ENCODE measurements at places on chromosomes 1 and 21. TPM values are rescaled to one million over a fixed set of nuclear protein-coding genes. Genes with fewer than 3 reads are reported as not detected.

- H3K27ac ChIP-seq = no peak overlapping the region
- peaks cover 24% of the 10 kb centered on the region for H3K4me1 ChIP-seq
- no peak for DNase-seq
- peaks cover 16% of the 10 kb centered on the region for H3K27me3 ChIP-seq
- H3K4me3 ChIP-seq = no peak overlapping the region
Measured at GRCh38 chr1:63909526-63909925, 135.7 kb downstream of the ROR1 start.

GRCh38 chr1:228006786-228007048 lies at the start of gene WNT3A:
WNT3A (plus strand) TSS chr1:228006998; CDS start chr1:228007129, 131 bp downstream.
- H3K4me3 ChIP-seq = no peak within 1 kb of the TSS
- peaks cover 48% of the 10 kb centered on the region for H3K27me3 ChIP-seq
- H3K36me3 ChIP-seq = no peaks in the 10 kb centered on the region

- no peak for DNase-seq
- H3K36me3 ChIP-seq = no peaks in the 10 kb centered on the region
- peaks cover 9% of the 10 kb centered on the region for H3K4me1 ChIP-seq
- H3K4me3 ChIP-seq = no peak overlapping the region
- H3K27ac ChIP-seq = no peak overlapping the region
Measured at GRCh38 chr1:207988326-207989165, 77.6 kb upstream of the CD34 start.

- H3K36me3 ChIP-seq = no peaks in the 10 kb centered on the region
- no peaks in the 10 kb centered on the region for H3K27me3 ChIP-seq
- H3K4me1 ChIP-seq = no peaks in the 10 kb centered on the region
- DNase-seq = no peak
- H3K27ac ChIP-seq = no peak overlapping the region
Measured at GRCh38 chr1:221648201-221648600, 93.7 kb downstream of the DUSP10 start.

DNA sequence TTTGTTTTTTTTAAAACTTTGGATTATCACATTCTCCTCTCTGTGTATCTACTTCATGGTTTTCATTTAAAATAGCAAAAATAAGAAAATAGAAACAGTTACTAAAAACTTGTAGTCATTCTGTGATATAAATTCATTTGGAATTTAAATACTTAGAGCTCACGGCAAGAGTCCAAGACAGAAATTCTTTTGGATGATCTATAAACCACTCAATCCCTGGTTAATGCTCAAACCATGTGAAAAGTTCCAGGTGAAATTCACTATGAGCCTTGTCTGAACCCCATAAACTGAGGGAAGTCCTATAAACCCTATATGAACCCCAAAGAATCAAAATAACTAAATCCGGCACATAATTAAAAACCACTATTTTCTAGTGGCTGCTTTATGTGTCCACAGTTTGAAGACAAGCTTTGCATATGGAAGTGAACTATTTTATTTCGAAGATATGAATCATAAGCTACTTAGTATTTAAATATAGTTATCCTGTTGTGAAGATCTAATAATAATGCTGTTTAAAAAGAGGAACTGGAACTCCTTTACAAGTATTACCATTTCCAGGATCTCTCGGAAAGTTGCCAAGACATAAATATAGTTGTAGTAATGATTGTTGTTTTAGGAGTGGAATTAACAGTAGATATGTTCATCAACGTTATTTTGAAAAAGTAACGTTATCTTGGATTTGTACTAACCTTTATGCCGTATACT lies 163.5 kb downstream of the NFIA start:
- H3K36me3 ChIP-seq = no peaks in the 10 kb centered on the region
- H3K4me1 ChIP-seq = peaks cover 15% of the 10 kb centered on the region
- H3K27me3 ChIP-seq = no peaks in the 10 kb centered on the region
- no peak for DNase-seq
- no peak overlapping the region for H3K27ac ChIP-seq

DNA sequence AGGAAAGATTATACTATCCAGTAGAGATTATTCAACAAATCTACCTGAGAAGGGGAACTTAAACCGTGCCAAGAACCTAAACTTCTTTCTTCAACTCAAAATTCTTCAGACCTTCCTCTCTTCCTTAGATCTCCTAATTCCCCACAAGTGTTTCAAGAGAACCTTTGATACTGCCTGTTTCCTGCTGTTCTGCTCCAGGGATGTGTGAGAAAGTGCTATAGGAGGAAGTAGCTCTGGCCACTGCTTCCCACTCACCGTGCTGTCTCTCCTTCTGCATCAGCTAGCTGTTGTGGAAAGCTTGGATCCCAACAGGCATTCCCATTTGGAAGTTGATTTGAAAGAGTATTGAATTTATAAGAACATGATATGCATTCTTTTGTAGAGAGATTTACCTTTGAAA lies 4.5 kb upstream of the NOS1AP start:
- peaks cover 15% of the 10 kb centered on the region for H3K27me3 ChIP-seq
- H3K4me3 ChIP-seq = no peak overlapping the region
- H3K36me3 ChIP-seq = no peaks in the 10 kb centered on the region

S100A7 gene
- total RNA-seq = not detected

KCNH1 gene
- total RNA-seq = 0.87 TPM

ADAMTSL4 gene
- 35.4 TPM for total RNA-seq

UTS2 gene
- not detected for total RNA-seq
